ENCODE measurements at places on chromosomes 11 and 22.

GRCh38 chr11:77170107-77170506 is 42.1 kb downstream of the MYO7A start:
- no peak for DNase-seq

DNA sequence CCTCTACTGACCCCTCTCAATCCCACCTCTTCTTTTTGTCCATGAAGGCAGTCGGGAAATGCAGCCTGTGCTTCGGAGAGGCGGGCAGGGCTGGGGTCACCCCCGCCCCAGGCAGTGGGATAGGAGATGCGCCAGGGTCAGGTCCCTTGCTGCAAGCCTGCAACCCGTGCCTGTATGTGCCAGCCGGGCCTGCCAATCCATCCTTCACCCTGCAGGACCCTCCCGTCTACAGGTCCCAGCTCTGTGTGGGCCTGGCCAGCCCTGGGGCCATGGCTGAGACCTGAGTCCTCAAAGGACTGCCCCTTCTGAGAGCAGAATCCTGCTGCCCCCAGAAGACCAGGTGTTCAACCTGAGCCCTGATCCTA is 10.9 kb downstream of the ASCL2 start:
- no peak for DNase-seq

DNA sequence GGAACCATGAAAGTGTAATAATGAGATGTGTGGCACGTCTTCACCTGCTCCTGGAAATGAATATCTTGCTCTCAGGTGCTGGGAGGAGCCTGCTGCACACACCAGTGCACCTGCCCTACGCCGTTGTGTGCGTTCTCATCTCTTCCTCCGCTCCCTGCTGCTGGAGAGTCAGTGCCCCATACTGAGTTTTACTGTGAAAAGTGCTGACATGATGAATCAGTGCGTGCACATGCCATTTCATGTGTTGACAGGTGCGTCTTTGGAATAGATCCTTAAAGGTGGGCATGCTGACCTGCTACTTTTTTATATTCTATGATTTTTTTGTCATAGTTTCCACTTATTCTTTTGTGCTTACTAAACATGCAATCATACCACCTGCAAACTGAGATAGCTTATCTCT is 1015.8 kb downstream of the BRD1 start:
- no peak for DNase-seq

GRCh38 chr11:71298761-71299181 is 46.4 kb upstream of the SHANK2 start:
- DNase-seq: no peak

GRCh38 chr11:6646918-6647679 is 8.5 kb downstream of the DCHS1 start:
- DNase-seq: peak; percentile 43

- no peak for DNase-seq
These were observed 7.8 kb upstream of the DKK3 start for GRCh38 chr11:12016246-12016645.

DNA sequence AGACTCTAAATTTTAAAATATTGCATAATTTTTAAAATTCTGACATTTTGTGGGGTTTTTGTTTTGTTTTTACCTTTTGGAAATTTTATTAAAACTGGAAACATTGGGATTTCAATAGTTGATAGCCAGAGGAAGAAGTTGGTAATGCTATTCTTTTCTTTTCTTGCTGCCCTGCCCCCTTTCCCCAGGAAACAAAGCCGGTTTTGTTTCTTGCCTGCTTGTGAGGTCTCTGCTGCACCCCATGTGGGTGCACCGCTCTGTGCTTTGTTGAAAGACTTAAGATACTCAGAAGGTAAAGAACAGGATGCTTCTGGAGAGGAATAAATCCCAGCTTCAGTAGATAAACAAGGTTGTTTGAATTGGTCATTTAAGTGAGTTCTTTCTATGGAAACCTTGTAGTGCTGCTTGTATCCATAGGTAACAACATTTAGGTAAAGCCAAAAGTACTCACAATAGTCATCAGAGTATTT is 87.5 kb downstream of the YAP1 start:
- DNase-seq: no peak

DNA sequence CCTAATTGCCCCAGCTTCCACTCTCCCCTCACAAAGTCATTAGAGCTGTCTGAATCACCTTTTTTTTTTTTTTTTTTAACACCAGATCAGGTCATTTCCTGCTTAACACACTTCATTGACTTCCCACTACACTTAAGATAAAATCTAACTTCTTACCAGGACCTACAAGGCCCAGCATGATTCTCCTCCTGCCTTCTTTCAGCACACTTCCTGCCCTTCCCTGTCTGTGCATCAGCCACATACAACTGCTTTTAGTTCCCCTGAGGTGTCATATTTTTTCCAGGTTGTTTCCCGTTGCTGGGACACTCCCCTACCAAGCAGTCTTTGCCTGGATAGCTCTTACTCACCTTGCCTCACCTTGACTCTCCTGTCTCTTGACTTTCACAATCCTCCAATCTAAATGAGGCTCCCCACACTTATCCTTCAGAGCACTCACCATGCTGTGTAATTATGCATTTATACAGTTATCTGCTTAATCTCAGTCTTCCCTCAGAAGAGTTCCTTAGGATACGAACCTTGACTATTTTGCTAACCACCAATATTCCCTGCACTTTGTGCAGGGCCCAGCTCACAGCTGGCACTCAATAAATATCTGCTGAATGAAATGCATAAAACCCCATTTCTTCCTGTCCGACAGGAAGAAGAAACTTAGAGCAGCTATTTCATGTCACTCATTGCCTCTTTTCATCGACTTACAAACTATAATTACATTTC is 96.6 kb upstream of the AKIP1 start:
- no peak for DNase-seq

- DNase-seq: no peak
These were observed 239.0 kb upstream of the CCDC179 start for GRCh38 chr11:23099256-23099655.

GRCh38 chr11:130431331-130431773 is 2.9 kb upstream of the ADAMTS8 start:
- DNase-seq: peak; percentile 84
